ENCODE measurements at places on chromosomes 1 and 21.

GRCh38 chr1:228374711-228375577 lies 31.7 kb downstream of the TRIM11 start:
- DNase-seq = no peak

DNA sequence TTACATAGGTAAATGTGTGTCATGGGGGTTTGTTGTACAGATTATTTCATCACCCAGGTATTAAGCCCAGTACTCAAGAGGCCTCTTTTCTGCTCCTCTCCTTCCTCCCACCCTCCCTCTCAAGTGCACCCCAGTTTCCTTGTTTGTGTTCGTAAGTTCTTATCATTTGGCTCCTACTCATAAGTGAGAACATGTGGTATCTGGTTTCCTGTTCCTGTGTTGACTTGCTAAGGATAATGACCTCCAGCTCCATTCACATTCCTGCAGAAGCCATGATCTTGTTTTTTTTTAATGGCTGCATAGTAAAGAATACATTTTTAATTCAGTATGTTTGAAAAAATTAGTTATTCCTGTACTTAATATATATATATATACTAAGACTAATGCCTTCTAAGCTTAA lies 107.7 kb downstream of the CLDN17 start:
- no peak for DNase-seq

GRCh38 chr1:15928971-15929965 lies 46.6 kb downstream of the ZBTB17 start:
- no peak for DNase-seq

GRCh38 chr1:199685369-199685768 lies 342.1 kb upstream of the NR5A2 start:
- no peak for DNase-seq

GRCh38 chr1:182495002-182495401 lies 45.1 kb downstream of the RGSL1 start:
- no peak for DNase-seq
